ENCODE measurements at places on chromosomes 2 and 18.

GRCh38 chr2:75680402-75680801 is 30.3 kb downstream of the GCFC2 start:
- DNase-seq = no peak

GRCh38 chr2:227536445-227536844 is 62.2 kb upstream of the SCYGR2 start:
- peak; percentile 60 for DNase-seq

DNA sequence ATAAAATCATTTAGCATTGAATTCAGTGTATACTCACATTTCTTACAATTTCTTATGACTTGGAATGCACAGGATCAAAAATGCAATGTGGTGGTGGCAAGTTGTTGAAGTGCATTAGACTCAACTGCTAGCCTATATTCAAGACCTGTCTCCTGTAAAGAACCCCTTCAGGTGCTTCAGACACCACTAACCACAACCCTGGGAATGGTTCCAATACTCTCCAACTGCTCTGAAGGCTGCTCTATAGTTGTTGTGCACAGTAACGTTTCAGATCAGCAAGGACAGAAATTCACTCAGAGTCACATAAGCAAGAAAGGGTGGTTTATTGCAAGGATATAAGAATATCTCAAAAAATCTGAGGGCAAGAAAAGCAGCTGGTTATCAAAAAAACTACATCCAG is 6.5 kb downstream of the GKN1 start:
- no peak for DNase-seq

DNA sequence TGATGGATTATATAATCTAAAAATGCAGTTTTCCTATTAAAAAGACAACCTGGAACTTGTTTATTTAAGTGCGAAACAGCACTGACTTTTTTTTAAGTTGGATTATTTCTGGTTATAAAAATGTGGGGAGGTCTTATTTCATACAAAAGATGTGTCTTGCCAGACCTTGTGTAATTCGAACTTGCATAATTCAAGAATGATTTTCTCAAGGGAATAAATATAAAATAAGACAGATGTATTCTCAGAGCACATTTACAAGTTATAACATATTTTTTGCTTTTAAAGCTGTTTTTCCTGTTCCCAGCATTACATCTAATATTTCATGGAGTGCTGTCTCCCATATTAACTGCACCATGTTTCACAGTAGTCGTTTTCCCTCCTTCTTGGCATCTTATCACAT is 263.1 kb downstream of the CDH20 start:
- no peak for DNase-seq

DNA sequence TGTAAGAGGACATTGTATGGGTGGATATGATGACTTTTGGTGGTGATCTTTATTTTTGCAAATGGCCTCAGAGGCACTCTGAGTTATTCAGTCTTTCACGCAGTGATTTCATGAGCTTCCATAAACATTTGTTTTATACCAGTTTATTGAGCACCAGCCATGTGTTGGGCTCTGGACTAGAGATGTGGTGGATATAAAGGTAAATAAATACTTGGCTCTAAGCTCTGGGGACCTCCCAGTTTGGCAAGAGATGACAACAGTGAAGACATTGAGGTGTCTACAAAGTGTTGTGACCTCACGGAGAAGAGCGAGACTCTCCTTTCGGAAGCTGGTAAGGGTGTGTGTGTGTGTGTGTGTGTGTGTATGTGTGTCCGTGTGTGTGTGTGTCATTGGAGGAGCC is 146.4 kb downstream of the TANC1 start:
- no peak for DNase-seq

DNA sequence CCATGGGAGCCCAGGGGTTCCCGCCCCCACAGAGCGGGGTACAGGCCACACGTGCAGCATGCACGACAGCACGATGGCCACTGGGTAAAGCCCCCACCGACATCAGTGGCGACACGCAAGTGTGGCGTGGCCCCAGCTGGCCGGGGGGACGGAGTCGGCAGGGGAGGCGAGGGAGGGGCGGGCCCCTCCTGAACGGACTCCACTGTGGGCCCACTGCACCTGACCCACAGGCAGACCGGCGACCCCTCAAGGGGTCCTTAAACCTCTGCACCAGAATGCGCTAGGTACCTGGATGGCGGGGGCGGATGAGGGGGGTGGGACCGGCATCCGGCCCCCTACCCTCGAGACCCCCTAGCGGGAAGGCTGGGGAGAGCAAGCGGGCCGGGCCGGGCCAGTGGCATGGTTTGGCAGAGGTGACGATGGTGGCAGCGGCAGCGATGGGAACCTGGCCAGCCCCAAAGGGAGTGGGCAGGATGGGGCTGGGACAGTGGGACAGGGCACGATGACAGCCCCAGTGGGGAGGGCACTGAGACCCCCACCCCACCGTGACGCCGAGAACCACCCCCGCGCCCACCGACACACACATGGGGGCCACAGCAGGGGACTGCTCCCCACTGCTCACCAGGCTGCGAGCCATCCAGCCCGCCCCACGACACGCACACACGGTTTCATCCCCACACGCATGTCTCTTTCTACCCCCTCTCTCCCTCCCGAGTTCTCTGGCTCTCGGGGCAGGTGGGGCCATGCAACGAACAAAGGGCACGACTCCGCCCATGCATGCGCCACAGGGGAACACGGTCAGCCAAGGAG is 91.9 kb upstream of the ANKRD30BL start:
- no peak for DNase-seq

DNA sequence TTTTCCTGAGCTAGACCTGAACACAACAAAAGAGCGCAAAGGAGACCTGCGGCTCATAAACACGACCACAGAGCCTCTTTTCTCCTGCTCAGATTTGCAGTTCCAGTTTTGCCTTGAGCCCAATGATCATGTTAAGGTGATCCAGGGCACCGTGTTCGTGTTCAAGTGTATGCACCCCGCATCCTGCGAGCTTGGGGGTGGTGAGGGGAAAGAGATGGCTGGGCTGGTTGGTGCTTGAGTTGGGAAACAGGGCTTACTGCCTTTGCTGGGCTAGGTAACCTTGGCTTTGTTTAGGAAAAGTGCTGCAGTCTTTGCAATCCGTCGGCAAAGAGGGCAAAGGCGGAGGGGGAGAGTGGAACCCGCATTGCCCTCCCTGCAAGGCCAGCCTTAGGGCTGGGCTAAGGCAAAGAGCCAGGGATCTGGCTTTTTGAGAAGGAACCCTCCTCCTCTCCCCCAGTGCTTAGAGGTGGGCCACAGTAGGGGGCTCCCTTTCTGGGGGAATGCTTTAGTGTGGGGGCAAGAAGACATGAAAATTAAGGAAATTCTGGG is 1.3 kb downstream of the HOXD10 start:
- no peak for DNase-seq

GRCh38 chr2:84878459-84878858 is 2.4 kb downstream of the TRABD2A start:
- no peak for DNase-seq

DNA sequence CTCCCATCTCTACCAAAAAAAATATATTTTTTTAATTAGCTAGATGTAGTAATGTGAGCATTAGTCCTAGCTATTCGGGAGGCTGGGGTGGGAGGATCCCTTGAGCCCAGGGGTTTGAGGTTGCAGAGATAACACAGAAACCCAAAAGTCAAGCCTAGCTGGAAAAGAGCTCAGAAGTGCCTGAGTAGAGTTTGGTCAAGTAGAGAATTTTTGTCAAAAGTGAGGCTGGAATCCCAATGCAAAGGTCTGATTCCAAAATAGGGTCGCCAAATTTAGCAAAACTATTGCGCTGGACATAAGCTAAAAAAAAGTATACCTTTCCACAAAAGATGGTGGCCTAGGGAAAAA is 15.5 kb upstream of the MSH6 start:
- no peak for DNase-seq

GRCh38 chr2:119260646-119261492 is 37.2 kb downstream of the STEAP3 start:
- DNase-seq = peak; percentile 4

DNA sequence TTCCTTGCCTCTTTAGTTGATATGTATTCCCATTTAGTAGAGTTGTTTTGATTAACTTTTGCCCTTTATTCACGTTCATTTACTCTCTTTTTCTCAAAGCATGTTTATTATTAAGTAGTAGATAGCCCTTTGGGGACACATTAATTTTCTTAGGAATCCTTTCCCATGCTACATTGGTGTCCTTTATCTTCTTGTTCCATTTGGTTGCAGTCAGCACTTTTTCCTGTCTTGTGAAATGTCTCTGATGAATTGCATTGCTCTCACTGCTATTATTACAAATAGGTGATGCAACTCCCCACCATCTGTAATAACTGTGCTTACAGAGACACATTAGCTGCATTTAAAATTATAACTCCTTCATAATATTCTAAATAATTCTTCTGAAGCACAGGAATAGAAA is 428.5 kb upstream of the CNTNAP5 start:
- DNase-seq = no peak

- DNase-seq = no peak
These were observed 33.8 kb downstream of the ARHGAP15 start for GRCh38 chr2:143162997-143163396.

DNA sequence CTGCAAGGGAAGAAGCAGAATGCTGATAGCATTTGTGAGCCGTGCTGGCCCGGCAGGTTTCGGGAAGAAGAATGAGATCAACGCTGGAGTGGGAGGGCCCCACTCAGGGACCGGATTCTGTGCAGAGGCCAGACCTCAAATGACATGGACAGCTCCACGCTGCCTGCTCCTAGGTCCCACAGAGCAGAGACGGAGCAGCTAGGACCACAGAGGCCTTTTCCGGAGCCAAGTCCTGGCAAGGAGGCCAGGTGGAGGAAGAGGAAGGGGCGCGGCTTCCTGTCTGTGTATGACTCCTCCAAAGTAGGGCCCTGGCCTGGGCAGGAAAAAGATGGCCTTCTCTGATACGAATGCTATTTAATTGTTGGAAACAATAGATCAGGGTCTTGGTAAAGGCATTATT is 139.9 kb downstream of the LRRC30 start:
- DNase-seq = no peak

DNA sequence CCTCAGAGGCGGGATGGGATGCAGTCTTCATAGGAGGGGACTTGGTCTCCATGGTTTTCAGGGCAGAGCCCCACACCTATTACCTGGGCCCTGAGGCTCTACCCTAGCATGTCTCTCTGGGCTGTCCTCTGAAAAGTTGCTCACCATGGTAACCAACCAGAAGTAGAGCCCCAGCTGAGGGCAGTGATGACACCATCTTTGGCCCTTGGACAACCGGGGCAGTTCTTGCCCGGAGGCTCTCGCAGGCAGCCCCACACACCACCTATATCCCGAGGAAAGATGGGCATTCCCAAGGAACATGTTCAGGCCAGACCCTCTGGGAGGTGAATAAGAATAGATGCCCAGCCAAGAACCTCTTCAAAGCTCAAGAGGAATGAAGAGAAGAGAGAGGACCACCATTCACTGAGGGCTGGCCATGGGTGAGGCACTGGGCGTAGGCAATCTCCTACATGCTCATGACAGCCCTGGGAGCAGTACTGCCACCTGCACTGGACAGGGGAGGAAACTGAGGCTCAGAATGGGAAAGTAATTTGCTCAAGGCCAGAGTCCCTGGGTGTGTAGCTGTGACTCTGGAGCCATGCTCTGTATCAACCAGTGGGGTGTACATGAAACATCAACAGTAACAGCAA is 72.5 kb downstream of the HS1BP3 start:
- DNase-seq = no peak

DNA sequence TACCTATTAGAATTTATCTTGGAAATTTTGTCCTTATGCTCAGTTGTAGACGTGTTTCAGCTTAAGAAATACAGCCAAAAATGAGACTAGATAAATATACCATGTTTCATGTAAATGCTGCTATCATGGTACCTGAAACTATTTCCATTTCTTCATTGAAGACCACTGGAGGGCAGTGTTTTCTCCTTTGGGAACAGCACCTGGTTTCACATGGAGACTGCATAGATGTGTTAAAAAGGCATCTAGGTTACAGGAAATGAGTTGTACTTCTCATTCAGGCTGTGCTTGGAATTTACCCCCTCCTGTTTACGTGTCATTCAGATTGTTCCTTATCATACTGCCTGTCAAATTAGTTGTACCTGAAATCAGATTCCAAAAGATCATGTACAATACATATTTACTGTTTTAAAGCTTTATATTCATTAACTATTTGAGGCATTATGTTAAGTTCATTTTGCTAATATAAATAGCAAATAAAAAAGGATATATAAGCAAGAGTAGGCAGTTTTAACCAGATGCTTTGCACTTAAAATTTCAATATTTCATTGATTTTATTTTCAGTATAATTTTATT is 57.3 kb upstream of the PSMD14 start:
- DNase-seq = peak; percentile 80
